ENCODE measurements at places on chromosomes 12 and 14.

- no peaks in the 10 kb centered on the region for H3K36me3 ChIP-seq
- no peaks in the 10 kb centered on the region for H3K4me1 ChIP-seq
- H3K4me3 ChIP-seq = no peak overlapping the region
- DNase-seq = no peak
These were observed 325.5 kb upstream of the RTL1 start for GRCh38 chr14:101228949-101229541.

- no peaks in the 10 kb centered on the region for H3K4me1 ChIP-seq
- H3K27me3 ChIP-seq = no peaks in the 10 kb centered on the region
- H3K36me3 ChIP-seq = no peaks in the 10 kb centered on the region
- H3K4me3 ChIP-seq = no peak overlapping the region
- H3K27ac ChIP-seq = no peak overlapping the region
These were observed 906.9 kb downstream of the NRXN3 start for GRCh38 chr14:79077096-79077495.

GRCh38 chr14:105390849-105391500, 7.4 kb upstream of the TEX22 start:
- peaks cover 4% of the 10 kb centered on the region for H3K36me3 ChIP-seq
- H3K27me3 ChIP-seq = no peaks in the 10 kb centered on the region
- H3K4me3 ChIP-seq = no peak overlapping the region
- no peak for DNase-seq

DNA sequence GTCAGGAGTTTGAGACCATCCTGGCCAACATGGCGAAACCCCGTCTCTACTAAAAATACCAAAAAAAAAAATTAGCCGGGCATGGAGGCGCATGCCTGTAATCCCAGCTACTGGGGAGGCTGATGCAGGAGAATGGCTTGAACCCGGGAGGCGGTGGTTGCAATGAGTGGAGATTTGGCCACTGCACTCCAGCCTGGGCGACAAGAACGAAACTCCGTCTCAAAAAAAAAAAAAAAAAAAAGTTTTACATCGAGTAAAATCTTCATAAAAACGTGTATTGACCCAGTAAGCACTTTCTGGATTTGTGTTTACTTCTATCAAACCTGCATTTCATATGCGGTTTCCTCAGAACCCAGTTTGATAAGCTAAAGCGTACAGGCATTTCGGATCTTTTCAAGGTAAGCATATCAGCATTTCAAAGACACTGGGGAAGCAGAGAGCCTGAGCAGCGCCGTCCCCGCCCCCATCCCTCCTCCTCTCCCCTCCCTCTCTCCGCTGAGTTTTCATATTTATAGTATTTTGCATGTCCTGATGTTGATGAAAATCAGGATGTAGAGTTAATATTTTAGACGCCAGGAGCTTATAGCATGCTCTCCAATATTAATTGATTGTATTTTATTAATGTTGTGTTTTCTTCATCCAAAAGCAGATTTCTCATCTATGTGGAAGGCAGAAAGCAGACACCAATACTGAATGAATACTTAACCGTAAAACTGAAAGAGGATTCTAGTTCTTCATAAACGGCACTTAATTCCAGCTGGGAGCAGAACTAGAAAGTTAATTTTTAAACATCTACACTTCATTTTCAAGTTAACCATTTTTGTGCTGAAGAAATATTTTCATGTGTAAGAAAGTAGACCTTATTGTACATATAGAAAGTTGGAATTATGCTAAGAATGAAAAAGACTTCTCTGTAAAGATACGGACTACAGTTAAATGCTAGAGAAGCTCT, 9.2 kb upstream of the HIP1R start:
- DNase-seq = no peak
- H3K27me3 ChIP-seq = no peaks in the 10 kb centered on the region
- H3K4me1 ChIP-seq = no peaks in the 10 kb centered on the region
- H3K4me3 ChIP-seq = no peak overlapping the region
- H3K36me3 ChIP-seq = peaks cover 2% of the 10 kb centered on the region

- H3K27me3 ChIP-seq = peaks cover 10% of the 10 kb centered on the region
- H3K4me1 ChIP-seq = no peaks in the 10 kb centered on the region
- no peak for DNase-seq
- peaks cover 2% of the 10 kb centered on the region for H3K36me3 ChIP-seq
These were observed 62.0 kb upstream of the KCNA1 start for GRCh38 chr12:4847713-4848112.

DNA sequence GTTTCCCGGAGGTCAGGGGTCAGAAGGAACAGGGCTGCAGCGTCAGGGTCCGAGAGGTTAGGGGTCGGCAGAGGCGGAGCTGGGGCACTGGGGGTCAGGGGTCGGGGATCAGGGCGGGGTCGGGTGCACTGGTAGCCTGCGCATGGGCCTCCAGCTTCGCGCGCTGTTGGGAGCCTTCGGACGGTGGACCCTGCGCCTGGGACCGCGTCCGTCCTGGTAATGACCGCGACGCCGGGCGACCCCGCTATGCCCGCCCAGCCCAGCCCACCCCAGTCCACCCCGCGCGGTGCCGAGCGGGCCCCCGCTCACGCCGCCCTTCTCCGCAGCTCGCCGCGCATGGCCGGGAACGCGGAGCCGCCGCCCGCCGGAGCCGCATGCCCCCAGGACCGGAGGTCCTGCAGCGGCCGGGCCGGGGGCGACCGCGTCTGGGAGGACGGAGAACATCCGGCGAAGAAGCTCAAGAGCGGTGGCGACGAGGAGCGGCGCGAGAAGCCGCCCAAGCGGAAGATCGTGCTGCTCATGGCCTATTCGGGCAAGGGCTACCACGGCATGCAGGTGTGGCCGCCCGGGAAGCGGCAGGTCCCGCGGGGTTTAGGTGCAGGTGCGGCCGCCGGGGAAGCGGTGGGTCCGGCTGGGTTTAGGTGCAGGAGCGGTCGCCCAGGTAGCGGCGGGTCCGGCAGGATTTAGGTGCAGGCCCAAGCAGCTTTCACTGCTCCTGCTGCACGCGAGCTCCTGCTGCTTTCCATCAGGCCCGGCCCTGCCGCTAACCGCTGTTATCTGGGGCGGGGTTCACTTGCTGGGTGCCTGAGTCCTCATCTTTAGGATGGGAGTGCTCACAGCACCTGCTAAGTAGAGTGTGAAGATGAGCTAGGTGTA, 743 bp downstream of the PUS1 start:
- H3K4me1 ChIP-seq = peaks cover 19% of the 10 kb centered on the region
- DNase-seq = no peak
- peak overlapping the region; percentile 97 for H3K4me3 ChIP-seq
- H3K27me3 ChIP-seq = no peaks in the 10 kb centered on the region
- H3K27ac ChIP-seq = peak overlapping the region; percentile 91

DNA sequence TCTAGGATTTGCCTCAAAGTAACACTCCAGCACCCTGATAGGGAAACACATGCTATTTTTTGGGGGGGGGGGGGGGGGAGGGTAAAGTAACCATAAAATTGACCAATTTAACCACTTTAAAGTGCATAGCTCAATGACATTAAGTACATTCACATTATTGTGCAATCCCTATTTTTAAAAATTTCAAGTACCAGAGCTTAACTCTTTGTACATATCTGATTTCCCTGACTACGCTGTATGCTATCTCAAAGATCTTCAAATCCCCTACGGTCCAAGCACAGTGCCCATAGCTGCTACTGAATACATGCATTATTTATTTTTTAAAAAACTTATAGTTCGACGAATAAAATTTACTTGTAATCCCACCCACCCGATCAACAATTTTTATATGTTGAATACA, 63.0 kb downstream of the BCL2L14 start:
- no peak for DNase-seq
- H3K36me3 ChIP-seq = no peaks in the 10 kb centered on the region
- H3K4me1 ChIP-seq = no peaks in the 10 kb centered on the region
- H3K27me3 ChIP-seq = peaks cover 51% of the 10 kb centered on the region
- no peak overlapping the region for H3K27ac ChIP-seq

- no peaks in the 10 kb centered on the region for H3K27me3 ChIP-seq
- H3K27ac ChIP-seq = no peak overlapping the region
These were observed 17.8 kb downstream of the E2F7 start for GRCh38 chr12:77047341-77048109.

- H3K4me3 ChIP-seq = no peak overlapping the region
- H3K36me3 ChIP-seq = no peaks in the 10 kb centered on the region
- H3K4me1 ChIP-seq = peaks cover 7% of the 10 kb centered on the region
- DNase-seq = no peak
These were observed 85.2 kb downstream of the CAND1 start for GRCh38 chr12:67354322-67354721.

DNA sequence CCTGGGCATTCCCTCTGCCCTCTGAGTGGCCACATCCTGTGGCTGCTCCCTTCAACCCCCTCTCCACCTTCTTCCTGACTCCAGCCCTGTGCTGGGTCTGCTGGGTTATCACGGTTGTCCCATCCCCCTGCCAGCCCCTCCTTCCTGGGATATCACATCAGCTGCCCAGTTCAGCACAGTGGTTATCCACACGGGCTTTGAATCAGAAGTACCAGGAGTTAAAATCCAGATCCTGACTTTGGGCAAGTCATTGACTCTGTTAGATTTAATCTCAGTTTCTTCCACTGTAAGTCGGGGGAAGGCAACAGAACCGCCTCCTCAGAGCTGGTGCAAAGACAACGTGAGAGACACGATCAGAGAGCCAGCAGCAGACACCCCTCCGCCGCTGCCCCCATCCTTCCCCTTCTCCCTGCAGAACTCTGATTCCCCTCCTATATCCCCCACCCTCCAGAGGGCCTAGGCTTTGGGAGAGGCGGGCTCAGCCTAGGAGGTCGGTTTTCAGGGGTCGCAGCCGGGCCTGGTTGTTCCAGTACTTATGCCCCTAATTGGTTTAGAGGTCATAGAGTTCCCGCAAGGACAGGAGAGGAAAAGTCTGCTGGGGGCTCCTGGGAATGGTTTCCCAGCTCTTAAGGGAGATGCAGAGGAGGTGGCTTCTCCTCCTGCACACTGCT, 42.5 kb downstream of the PRIMA1 start:
- DNase-seq = no peak
- no peak overlapping the region for H3K27ac ChIP-seq
- H3K4me3 ChIP-seq = no peak overlapping the region
- H3K36me3 ChIP-seq = no peaks in the 10 kb centered on the region
- peaks cover 20% of the 10 kb centered on the region for H3K27me3 ChIP-seq

- no peaks in the 10 kb centered on the region for H3K36me3 ChIP-seq
- peaks cover 50% of the 10 kb centered on the region for H3K4me1 ChIP-seq
- no peaks in the 10 kb centered on the region for H3K27me3 ChIP-seq
- no peak for DNase-seq
- peak overlapping the region; percentile 97 for H3K4me3 ChIP-seq
These were observed 597 bp upstream of the GLTP start for GRCh38 chr12:109880938-109881337.

GRCh38 chr14:35786856-35787255, 22.2 kb downstream of the RALGAPA1 start:
- H3K4me3 ChIP-seq = no peak overlapping the region
- H3K36me3 ChIP-seq = peaks cover 6% of the 10 kb centered on the region
- H3K27ac ChIP-seq = no peak overlapping the region
- no peak for DNase-seq

- no peak for DNase-seq
- H3K36me3 ChIP-seq = peaks cover 2% of the 10 kb centered on the region
- no peaks in the 10 kb centered on the region for H3K4me1 ChIP-seq
- no peak overlapping the region for H3K27ac ChIP-seq
- H3K27me3 ChIP-seq = peaks cover 29% of the 10 kb centered on the region
These were observed 98.1 kb downstream of the PHETA1 start for GRCh38 chr12:111270774-111271173.

GRCh38 chr12:77953528-77954205, 123.0 kb downstream of the NAV3 start:
- H3K27ac ChIP-seq = no peak overlapping the region
- no peaks in the 10 kb centered on the region for H3K4me1 ChIP-seq
- H3K36me3 ChIP-seq = no peaks in the 10 kb centered on the region
- no peak overlapping the region for H3K4me3 ChIP-seq
- no peaks in the 10 kb centered on the region for H3K27me3 ChIP-seq
- DNase-seq = no peak

GRCh38 chr14:101509730-101510371, 51.4 kb upstream of the DIO3 start:
- H3K27ac ChIP-seq = no peak overlapping the region
- H3K4me3 ChIP-seq = no peak overlapping the region
- H3K36me3 ChIP-seq = no peaks in the 10 kb centered on the region
- no peaks in the 10 kb centered on the region for H3K27me3 ChIP-seq
- H3K4me1 ChIP-seq = no peaks in the 10 kb centered on the region

DNA sequence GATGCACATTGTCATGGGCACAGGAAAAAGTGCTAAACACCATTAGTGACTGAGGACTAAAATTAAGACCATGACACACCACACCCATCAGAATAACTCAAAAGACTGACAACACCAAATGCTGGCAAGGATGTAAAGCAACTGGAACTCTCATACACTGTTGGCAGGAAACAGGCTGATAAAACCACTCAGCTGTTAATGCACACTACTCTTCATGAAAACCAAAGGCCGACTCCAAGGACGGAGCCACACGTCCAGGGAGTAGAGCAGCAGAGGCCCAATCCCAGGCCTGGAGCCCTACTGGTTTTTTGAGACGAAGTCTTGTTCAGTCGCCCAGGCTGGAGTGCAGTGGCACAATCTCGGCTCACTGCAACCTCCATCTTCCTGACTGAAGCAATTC, 6.4 kb downstream of the RAD52 start:
- H3K27me3 ChIP-seq = no peaks in the 10 kb centered on the region
- H3K27ac ChIP-seq = peak overlapping the region; percentile 41
- H3K4me3 ChIP-seq = no peak overlapping the region
- no peak for DNase-seq
- H3K4me1 ChIP-seq = peaks cover 26% of the 10 kb centered on the region
- peaks cover 37% of the 10 kb centered on the region for H3K36me3 ChIP-seq

DNA sequence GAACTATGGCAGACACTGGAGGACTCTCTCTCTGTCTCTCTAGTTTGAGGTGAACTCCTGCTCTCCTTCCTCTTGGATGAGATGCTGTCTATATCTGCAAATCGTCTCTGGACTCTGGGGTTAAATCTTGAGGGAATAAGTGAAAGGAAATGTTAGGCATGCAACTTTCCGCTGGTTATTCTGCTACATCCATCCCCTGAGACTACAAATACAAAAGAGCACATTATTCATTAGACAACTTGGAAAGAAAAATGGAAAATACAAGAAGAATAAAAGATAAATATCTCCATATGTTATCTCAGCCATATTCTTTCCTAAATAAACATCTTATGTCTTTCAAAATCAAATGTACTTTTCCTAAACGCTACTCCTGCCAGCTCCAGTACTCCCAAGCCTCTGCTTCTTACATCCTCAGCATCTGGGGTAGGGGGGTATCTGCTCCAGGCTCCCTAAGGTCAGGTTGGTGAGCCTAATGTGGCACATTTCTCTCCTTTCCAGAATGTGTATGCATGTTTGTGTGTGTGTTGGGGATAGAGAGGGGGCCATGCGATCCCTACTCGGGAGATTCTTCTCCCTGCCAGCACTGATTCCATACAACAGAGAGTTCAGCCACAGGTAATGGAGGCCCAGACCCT, 102.9 kb upstream of the FSCB start:
- no peak overlapping the region for H3K27ac ChIP-seq
- H3K27me3 ChIP-seq = no peaks in the 10 kb centered on the region

DNA sequence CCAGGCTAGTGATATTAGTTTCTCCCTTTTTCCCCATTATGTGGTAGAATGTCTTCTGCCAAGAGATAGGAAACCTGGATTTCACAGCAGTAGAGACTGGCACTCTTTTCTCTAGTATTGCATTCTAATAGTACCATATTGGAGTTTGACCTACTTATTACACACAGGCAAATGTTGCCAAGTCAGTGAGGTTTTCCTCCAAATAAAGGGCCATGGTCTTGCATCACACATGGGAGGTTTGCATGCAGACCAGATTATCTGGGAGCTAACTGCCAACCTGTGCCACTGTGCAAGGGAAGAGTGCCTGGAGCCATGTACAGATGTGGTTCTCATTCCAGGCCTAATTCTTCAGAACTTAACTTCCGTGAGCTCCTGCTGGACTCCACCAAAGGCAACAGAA, 113.3 kb downstream of the ANO6 start:
- H3K4me1 ChIP-seq = peaks cover 16% of the 10 kb centered on the region
- H3K36me3 ChIP-seq = peaks cover 2% of the 10 kb centered on the region
- no peaks in the 10 kb centered on the region for H3K27me3 ChIP-seq
- no peak for DNase-seq
- H3K27ac ChIP-seq = no peak overlapping the region

All from central memory CD8-positive, alpha-beta T cell (primary cell).